ENCODE measurements at places on chromosomes 1 and 21. TPM values are rescaled to one million over a fixed set of nuclear protein-coding genes. Genes with fewer than 3 reads are reported as not detected.

Gene IQCC
- 2.3 TPM for total RNA-seq

Gene PCNX2
- 18.6 TPM for total RNA-seq

Gene LAX1
- total RNA-seq, result 0.28 TPM

GRCh38 chr21:42225571-42226155, 6.7 kb downstream of the ABCG1 start:
- no peak for DNase-seq

DNA sequence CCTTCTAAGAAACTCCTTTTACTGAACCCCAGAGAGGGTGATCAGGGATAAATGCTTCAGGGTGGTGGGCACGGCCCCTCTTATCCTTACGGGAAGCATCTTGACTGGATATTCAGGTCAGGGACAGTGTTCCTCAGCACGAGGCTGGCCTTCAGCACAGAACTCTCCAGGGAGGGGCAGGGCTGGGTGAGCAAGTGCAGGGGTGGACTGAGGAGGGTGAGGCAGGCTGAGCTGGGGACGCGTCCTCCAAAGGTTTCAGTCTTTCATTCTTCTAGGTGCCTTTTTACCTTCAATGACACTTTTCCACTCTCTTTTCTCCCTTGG, 52.3 kb downstream of the RASSF5 start:
- no peak for DNase-seq

- no peak for DNase-seq
Observed at GRCh38 chr1:218273762-218274479, 11.2 kb upstream of the RRP15 start.

- DNase-seq, result no peak
Observed at GRCh38 chr1:94540440-94541245, 916 bp downstream of the F3 start.

GRCh38 chr1:60428127-60428526, 354.6 kb upstream of the C1orf87 start:
- DNase-seq, result no peak

DNA sequence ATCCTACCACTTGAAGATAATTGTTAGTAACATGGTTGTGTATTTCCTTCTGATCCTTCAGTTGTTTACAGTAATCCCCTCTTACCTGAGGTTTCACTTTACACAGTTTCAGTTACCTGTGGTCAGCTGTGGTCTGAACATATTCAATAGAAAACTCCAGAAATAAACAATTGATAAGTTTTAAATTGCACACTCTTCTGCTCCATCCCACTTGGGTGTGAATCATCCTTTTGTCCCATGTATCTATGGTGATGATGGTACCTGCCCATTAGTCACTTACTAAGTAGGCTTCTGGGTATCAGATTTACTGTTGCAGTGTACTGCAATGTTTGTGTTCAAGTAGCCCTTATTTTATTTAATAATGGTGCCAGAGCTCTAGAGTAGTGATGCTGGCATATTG, 62.5 kb downstream of the OSBPL9 start:
- no peak for DNase-seq

GRCh38 chr1:29858646-29859045, 622.3 kb downstream of the PTPRU start:
- DNase-seq, result no peak

GRCh38 chr1:9782116-9782751, 41.5 kb downstream of the CLSTN1 start:
- DNase-seq, result no peak

DNA sequence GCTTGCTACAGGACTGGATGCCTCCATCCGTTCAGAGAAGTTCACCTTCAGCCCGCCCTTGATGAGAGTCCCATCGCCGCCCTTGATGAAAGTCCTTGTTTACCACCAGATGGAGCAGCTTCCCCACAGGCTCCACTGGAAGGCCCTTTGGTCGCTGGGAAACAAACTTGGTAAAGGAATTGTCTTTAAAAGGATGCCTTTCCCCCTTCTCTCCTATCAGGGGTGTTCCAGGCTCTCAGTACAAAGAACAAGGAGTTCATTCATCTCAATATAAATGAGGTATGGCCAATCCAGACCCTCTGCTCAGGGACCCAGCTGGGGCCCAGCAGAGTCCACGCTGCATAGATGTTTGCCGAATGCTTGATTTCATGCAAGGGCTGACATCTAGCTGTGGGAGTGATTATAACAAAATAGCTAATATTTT, 50.8 kb downstream of the CAPN9 start:
- peak; percentile 72 for DNase-seq

- DNase-seq, result no peak
Observed at GRCh38 chr1:85602571-85602970, 22.0 kb downstream of the CCN1 start.

DNA sequence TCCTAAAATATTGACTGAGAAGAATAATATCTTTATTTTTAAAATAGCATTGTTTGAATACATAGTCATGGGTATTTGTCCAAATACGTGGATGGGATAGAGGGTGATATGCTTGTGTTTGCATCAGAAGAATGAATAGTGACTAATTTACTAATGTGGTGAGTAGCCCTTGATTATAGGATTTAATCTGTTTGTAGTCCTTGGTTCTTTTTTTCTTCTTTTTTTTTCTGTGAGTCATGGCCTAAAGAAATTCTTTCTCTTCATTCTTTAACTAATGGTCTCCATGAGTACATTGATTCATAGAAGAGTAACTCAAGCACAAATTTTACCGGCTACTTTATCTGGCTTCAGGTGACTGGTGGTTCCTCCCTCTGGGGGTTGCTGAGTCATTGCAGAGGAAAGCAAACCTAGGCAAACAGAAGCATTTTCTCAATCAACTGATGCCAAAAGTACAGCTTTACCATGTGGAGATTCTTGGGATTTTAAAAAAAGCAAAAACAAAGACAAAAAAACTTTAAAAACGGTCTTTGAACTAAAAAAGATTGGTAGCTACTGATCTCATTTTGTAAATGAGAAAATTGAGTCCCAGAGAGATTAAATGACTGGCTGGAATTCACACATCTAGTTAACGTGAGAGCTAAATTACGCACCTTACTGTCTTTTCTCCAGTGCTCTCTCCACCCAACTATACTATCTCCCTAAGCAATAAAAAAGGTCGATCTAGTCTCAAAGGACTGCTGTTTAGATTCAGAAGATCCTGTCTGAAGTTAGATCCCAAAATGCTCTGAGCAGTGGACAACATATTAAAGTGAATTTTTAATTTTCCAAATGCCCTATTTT, 40.5 kb downstream of the AK5 start:
- no peak for DNase-seq

GRCh38 chr1:161420763-161421455, 53.2 kb upstream of the CFAP126 start:
- DNase-seq, result no peak

DNA sequence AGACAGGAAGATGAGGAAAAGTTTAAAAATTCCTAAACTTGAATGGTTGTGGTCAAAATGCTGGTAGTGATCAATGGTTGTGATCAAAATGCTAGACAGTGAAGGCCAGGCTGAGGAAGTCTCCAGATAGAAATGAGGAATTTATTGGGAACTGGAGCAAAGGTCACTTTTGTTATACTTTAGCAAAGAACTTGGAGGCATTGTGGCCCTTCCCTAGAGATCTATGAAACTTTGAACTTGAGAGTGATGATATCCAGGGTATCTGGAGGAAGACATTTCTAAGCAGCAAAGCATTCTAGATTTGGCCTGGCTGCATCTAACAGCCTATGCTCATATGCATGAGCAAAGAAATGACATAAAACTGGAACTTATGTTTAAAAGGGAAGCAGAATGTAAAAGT, 35.5 kb upstream of the RABGAP1L start:
- no peak for DNase-seq
